A549 treated with CpdA at 1 μM for 4 hours (cell line): ENCODE measurements at places on chromosomes 3 and 15. TPM values are rescaled to one million over a fixed set of nuclear protein-coding genes. Genes with fewer than 3 reads are reported as not detected.

The FOXB1 gene
- not detected in 5 replicates for total RNA-seq

The ITIH4 gene
- 0.45 to 1.4 TPM (median 0.69 TPM) in 5 replicates for total RNA-seq

The CSTA gene
- 0.73 to 1.7 TPM (median 1.1 TPM) in 5 replicates for total RNA-seq

The TJP1 gene
- total RNA-seq, result 58.6 to 89.3 TPM (median 63.7 TPM) in 5 replicates

The ACP3 gene
- total RNA-seq, result 0.09 TPM in 1 of 5 replicates, not detected in the others

The CX3CR1 gene
- 0.02 TPM in 1 of 5 replicates, not detected in the others for total RNA-seq

The RASA2 gene
- total RNA-seq, result 7.0 to 11.7 TPM (median 9.3 TPM) in 5 replicates

The GP5 gene
- total RNA-seq, result 0.01 TPM in 1 of 5 replicates, not detected in the others

The HHLA2 gene
- total RNA-seq, result 0.03 to 0.12 TPM in 2 of 5 replicates, not detected in the others

The KBTBD12 gene
- total RNA-seq, result not detected in 5 replicates

The AADAC gene
- total RNA-seq, result 19.5 to 29.5 TPM (median 22.2 TPM) in 5 replicates

The SCG5 gene
- total RNA-seq, result 2.1 to 2.6 TPM (median 2.3 TPM) in 5 replicates

The RGMA gene
- total RNA-seq, result 0.16 to 0.31 TPM (median 0.18 TPM) in 5 replicates

The SSUH2 gene
- 0.57 to 1.2 TPM (median 0.75 TPM) in 5 replicates for total RNA-seq

The UPK1B gene
- total RNA-seq, result 10.7 to 13.6 TPM (median 12.5 TPM) in 5 replicates

The CFAP100 gene
- total RNA-seq, result not detected in 5 replicates

The GOLGA6L25 gene
- total RNA-seq, result not detected in 5 replicates

The GADL1 gene
- not detected in 5 replicates for total RNA-seq

The DCLK3 gene
- not detected in 5 replicates for total RNA-seq

The ABTB1 gene
- 12.4 to 20.0 TPM (median 16.7 TPM) in 5 replicates for total RNA-seq

The IQCH gene
- total RNA-seq, result 0.89 to 2.2 TPM (median 1.6 TPM) in 5 replicates

The NOP10 gene
- total RNA-seq, result 552 to 613 TPM (median 573 TPM) in 5 replicates

The COX17 gene
- 98.4 to 137 TPM (median 112 TPM) in 5 replicates for total RNA-seq

The ZNF619 gene
- total RNA-seq, result 1.3 to 1.9 TPM (median 1.8 TPM) in 5 replicates

The RARRES1 gene
- 7.2 to 11.1 TPM (median 9.1 TPM) in 5 replicates for total RNA-seq

The BHLHE40 gene
- total RNA-seq, result 95.1 to 123 TPM (median 107 TPM) in 5 replicates

The CAPN3 gene
- total RNA-seq, result 0.25 to 0.43 TPM (median 0.31 TPM) in 3 of 5 replicates, not detected in the others

The LYZL4 gene
- not detected in 5 replicates for total RNA-seq

The TRIM42 gene
- total RNA-seq, result not detected in 5 replicates

The ADPRH gene
- 2.8 to 3.8 TPM (median 2.9 TPM) in 5 replicates for total RNA-seq

The TF gene
- total RNA-seq, result 0.51 to 4.1 TPM (median 0.87 TPM) in 5 replicates

The CPNE9 gene
- total RNA-seq, result 0.13 to 0.41 TPM (median 0.23 TPM) in 4 of 5 replicates, not detected in the other

The CTDSPL gene
- 9.8 to 11.6 TPM (median 11.0 TPM) in 5 replicates for total RNA-seq

The ZBTB20 gene
- 0.58 to 1.1 TPM (median 0.73 TPM) in 5 replicates for total RNA-seq
